ENCODE measurements at places on chromosomes 1 and 21.

DNA sequence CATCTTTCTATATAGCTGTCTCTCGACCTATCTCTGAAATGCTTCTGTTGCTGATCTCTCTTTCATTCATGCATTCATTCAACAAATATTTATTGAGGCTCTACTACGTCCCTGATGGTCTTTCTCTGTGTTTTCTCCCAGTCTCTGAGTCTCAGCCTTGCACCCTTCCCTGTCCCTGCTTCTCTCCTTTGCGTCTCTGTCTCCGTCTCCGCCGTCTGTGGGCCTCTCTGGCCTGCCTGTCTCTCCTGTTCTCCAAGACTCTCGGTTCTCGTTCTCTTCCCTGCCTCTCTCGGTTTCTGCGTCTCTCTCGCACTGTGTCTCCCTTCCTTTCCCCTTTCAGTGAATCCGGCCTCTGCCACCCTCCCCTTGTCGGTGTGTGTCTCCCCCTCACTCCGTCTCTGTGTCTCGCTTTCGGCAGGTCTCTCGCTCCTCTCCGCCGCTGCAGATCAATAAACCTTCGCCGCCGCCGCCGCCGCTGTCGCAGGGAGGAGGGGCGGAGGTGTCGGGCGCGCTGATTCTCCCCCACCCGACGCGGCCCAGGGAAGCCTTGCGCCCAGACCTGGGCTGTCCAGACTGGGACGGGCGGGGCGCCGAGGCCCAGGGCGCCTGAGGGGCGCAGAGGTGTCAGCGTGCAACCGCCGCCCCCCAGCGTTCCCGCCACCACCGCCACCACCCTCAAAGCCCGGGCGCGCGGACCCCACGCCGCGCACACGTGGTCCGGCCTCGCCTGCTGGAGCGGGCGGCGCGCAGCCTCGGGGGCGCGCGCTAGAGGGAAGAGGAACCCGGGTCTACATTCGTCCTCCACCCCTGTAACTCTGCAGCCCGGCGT lies 3.0 kb downstream of the EFNA3 start:
- DNase-seq, result no peak

- DNase-seq, result no peak
Measured at GRCh38 chr1:82721702-82722101, 921.0 kb downstream of the ADGRL2 start.

- no peak for DNase-seq
Measured at GRCh38 chr1:3174487-3175247, 105.7 kb downstream of the PRDM16 start.

GRCh38 chr21:41907496-41908258 lies 28.5 kb upstream of the PRDM15 start:
- no peak for DNase-seq

DNA sequence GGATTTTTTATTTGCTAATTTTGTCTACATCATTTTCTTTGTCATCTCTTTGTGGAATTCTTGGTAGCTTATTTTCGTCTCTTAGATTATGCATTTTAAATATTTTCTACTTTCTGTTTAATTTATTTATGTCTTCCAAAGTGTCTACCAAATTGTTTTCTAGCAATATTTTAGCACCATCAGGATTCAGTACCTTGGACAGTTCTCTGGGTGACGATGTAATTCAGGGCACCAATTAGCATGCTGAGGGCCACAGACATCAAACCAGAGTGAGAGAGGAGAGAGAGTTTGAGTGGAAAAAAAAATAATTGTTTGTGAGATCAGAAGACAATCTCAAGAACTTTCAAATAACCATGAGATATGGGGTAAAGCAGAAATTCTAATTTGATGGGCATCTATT lies 169.8 kb upstream of the CXADR start:
- DNase-seq, result no peak

GRCh38 chr1:41751804-41752513 lies 166.8 kb downstream of the HIVEP3 start:
- no peak for DNase-seq

DNA sequence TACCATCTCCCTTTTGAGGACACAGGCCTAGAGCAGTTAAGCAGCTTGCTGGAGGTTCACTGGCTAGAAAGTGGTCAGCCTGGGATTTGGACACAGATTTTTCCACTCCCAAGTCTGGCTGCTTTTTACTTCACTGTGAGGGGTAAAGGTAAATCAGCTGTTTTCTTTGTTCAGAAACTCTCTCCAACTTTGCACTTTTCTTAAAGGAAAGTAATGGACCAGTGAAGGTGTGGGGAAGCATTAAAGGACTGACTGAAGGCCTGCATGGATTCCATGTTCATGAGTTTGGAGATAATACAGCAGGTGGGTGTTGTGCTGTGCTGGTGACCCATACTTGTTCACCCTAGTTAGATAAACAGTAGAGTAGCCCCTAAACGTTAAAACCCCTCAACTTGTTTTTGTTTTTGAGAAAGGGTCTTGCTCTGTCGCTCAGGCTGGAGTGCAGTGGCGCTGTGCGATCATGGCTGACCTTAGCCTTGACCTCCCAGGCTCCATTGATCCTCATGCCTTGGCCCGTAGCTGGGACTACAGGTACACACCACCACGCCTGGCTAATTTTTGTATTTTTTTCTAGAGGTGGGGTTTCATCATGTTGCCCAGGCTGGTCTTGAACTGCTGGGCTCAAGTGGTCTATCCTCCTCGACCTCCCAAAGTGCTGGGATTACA lies 4.2 kb downstream of the SOD1 start:
- no peak for DNase-seq

GRCh38 chr1:112143871-112144441 lies 154.5 kb upstream of the KCND3 start:
- DNase-seq, result no peak

GRCh38 chr1:77659879-77660593 lies 22.4 kb downstream of the ZZZ3 start:
- DNase-seq, result no peak

DNA sequence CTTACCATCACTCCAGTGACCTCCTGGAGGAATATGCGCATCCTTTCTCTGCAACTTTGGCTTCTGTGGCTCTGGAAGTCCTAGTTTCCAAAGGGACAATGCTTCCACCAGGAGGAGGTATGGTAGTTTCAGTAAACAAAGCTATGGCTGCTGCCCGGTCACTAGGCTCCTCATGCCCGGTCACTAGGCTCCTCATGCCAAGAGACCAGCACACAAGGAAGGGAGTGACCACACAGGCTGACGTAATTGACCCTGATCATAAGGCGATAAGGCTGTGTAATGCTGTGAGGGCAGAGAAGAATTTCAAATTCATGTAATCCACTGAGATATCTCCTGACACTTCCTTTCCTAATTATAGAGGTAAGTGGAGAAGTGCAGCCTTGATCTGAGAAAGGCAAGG lies 102.9 kb downstream of the DTL start:
- no peak for DNase-seq

GRCh38 chr1:242033447-242033846 lies 34.5 kb upstream of the MAP1LC3C start:
- no peak for DNase-seq

GRCh38 chr1:28927648-28928313 lies 13.4 kb downstream of the EPB41 start:
- no peak for DNase-seq

DNA sequence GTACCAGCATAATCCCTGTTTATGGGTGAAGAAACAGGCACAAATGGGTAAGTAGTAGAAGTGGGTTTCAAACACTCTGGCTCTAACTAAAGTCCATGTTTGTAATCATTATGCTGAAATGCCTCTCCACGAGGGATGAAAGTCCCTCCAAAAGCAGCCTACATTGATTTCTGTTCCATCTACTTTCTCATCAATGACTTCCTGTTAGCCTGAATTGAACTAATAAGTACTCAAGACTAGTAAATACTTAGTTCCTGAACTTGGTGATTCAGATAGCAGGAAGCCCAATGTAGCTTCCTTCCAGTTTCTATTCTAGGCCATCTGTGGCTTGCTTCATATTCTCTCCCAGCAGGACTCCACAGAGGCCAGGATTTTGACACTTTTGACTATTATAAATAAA lies 11.3 kb upstream of the BACH1 start:
- DNase-seq, result no peak

GRCh38 chr21:26719750-26720149 lies 125.5 kb downstream of the ADAMTS1 start:
- no peak for DNase-seq

- no peak for DNase-seq
Measured at GRCh38 chr1:167227934-167228378, 7.3 kb downstream of the POU2F1 start.

DNA sequence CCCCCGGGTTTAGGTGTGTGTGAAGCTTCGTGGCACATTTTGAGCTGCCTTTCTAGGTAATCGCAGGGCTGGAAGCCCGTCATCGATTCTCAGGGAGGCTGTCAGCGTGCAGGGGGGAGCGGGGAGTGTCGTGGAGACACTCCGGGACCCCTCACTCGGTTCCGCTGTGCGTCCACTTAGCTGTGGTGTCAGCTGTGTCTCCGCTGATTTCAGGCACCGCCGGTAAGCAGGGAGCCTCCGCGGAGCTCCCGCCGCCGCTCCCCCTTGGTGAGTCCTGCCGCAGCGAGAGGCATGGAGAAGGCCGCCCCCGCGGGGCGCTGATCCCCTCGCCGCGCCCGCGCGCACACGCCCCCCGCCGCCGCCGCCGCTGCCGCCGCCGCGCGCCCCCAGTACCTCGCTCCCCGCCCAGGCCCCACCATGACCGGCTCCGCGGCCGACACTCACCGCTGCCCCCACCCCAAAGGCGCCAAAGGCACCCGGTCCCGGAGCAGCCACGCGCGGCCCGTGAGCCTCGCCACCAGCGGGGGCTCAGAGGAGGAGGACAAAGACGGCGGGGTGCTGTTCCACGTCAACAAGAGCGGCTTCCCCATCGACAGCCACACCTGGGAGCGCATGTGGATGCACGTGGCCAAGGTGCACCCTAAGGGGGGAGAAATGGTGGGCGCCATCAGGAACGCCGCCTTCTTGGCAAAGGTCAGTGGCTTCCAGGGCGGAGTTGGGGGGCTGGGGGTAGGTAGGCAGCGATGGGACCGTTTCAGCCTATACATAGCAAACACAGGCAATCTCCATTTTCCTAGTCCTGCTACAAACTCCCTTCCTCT lies 995 bp downstream of the VASH2 start:
- DNase-seq, result no peak

GRCh38 chr1:114718661-114719423 lies 2.3 kb upstream of the NRAS start:
- DNase-seq, result no peak

GRCh38 chr1:173648880-173649605 lies 13.9 kb downstream of the TEX50 start:
- DNase-seq, result no peak

DNA sequence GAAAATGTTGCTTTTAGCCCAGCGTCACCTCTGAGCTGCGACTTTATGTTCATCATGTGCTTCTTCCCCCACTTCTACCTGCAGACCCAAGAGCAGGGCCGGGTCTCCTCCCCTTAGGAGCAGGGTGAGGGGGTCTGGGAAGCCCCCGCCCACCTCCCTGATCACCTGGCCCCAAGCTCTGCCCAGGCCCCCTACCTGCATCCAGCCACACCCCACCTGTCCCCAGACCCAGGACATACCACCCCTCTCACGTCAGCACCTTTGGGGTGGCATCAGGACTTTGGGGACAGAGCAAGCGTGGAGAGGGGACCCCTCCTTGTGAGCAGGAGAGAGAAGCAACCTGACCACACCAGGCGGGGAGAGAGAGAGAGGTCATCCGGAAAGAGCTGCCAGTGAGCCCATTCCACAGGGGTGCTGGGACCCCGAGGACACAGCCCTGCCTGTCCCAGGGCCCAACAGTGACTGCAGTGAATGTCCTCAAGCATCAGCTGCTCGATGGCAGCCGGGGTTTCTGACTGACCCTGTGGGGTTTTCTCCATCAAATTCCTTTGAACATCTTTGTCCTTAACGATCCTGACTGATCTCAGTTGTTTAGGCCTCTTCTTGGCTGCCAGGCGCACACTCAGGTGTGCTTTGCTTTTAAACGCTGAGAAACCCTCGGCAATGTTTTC lies 42.8 kb upstream of the COL18A1 start:
- no peak for DNase-seq

- no peak for DNase-seq
Measured at GRCh38 chr1:202713110-202713509, 2.9 kb upstream of the SYT2 start.

DNA sequence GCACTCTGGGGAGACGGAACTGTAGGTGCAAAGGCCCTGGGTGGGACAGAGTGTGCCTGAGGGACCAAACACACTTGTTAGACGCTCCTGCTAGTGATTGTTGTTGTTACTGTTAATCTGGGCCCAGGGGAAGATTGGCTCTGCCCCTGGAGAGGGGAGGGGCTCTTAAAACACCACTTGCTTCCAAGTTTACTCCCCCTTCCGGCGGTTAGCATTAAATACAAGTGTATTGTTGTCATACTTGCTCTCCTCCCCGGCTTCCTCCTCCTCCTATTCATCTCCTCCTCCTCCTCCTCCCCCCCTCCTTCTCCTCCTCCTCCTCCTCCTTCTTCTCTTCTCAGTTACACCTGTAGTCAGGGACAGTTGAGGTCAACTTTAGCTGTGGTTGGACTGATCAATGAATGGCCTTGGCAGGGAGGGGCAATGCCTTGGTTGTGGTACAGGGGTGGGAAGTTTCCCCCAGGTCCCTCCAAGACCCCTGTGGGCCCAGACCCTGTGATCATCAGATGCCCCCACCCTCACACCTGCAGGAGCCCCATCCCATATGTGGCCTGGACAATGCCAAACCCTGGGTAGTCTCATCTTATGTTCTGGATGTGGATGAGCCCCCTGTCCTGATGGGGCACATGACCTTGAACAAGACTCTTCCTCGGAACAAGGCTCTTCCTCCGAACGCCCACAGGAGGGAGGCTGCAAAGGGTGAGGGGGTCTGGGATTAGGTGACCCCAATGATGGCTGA lies 217.3 kb downstream of the PTPRU start:
- no peak for DNase-seq

- DNase-seq, result no peak
Measured at GRCh38 chr1:64502931-64503330, 33.0 kb downstream of the CACHD1 start.

DNA sequence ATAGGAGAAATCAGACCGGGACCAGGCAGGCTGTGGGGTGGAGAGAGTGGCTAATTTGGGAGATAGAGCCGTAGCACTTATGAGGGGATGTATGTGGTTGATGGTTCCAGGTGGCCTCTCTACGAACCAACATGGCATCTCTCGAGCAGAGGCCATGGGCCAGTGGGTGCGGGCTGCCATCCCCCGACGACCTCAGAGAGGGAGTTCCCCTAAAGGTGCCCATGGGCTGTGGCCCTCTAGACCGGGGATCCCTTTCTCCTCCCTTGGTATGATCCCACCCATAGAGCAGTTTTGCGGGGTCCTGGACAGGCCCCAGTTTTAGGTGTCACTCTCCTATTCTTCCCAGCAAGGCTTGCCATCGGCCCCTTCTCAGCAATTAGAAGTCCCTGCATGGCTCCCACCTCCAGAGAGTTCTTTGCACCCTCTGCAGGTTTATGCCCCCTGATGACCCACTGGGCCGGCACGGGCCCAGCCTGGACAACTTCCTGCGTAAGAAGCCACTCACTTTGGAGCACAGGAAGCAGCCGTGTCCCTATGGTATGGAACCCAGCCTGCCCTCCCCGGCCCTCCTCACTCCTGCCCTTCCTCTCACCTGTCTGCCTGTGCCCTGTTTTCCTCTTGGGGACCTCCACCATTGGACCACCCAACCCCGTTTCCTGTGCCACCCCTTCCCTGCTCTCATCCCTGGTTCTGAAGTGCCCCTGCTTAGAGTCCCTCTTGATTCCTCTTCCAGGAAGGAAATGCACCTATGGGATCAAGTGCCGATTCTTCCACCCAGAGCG lies 7.8 kb downstream of the ZC3H12A start:
- DNase-seq, result no peak

Data from CD4-positive, alpha-beta T cell treated with Interleukin-15 for 4 hours (primary cell).